ENCODE measurements at places on chromosomes 7 and 10.

- DNase-seq, result no peak
Measured at GRCh38 chr10:48934672-48935501, 4.8 kb downstream of the LRRC18 start.

DNA sequence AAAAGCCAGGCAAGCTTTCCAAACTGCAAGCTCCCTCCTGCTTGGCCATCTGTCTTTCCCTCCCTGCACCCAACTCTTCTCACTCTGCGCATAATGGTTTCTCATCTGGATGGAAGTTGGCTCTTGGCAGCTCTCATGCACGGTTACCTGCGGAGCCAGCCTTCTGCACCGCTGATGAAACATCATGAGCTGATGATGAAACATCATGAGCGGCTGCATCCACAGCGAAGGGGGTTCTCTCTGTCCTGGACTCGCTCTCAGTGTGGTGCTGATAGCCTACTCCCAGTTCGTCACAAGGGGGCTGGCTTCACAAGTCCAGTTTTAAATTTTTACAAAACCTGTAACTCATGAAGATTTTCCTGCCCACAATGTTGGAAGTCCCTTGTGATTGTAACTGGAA, 457.5 kb downstream of the ACTR3B start:
- DNase-seq, result no peak

DNA sequence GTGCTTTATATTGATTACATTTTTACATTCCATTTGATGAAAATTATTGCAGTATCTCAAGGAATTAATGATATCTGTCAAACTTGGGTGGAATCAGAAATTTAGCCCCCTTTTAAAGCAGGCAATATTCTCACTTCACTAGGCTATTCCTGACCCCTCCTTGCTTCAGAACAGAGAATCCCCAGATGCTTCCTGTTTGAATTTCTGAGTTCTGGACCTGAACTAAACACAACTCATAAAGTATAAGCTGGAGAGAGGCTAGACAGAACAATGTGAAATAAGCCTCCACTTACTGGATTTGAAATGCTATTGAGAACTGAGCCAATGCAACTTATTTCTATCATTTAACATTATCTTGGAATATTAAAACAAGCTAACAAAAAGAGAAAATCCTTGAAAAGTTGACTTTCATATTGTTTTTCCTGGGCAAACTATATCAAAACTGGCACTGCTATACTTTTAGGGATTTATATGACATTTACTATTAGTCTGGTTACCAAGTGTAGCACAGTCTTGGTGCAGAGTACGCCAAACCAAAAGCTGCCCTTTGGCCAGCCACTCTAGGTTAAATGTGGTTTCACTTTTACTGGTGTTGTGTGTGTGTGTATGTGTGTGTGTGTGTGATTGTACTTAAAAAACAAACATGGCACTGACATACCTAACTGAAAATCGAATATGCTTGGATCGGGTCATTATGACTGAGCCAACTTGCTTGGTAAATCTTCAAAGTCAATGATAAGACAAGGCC, 19.0 kb upstream of the AGMO start:
- DNase-seq, result no peak

GRCh38 chr10:1127629-1128028, 71.4 kb downstream of the WDR37 start:
- DNase-seq, result no peak

GRCh38 chr7:150901160-150902035, 49.1 kb downstream of the AOC1 start:
- DNase-seq, result no peak

DNA sequence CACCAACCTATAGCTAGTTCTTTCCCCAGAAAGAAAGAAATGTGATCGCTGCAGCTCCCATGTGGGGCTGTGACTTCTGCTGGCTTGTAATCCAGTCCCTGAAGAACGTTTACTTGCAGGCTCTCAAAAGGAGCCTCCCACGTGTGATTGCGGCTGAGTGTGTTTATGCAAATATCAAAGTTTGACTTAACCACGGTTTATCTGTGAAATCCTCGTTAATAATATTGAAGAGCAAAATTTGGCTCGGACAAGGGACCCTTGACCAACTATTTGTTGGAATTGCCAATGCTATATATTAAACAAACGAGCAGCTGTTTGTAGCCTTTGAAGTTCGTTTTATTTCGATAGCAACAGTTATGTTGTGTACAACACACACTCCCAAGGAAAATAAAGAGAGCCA, 470.1 kb upstream of the NRP1 start:
- no peak for DNase-seq

GRCh38 chr7:111796671-111797070, 234.4 kb upstream of the IMMP2L start:
- DNase-seq, result no peak

DNA sequence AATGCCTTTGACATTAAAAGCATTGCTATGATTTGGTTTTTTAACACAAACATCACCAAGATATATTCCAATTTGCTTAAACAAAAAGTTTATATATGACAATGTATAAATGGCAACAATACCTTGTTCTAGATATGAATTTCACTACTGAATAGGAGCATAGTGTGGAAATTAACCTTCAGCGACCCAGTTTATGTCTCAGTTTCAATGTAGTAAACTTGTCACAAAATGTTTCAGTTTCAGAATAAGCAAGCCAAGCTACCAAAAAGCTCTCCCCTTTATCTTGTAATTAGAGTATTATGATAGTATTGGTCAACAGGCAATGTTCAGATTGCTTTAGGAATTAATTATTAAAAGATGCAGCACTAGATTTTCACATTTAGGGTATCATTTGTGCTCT, 99.6 kb upstream of the PCDH15 start:
- DNase-seq, result no peak

Data from stimulated activated CD8-positive, alpha-beta memory T cell treated with anti-CD3 and anti-CD28 coated beads, Interleukin-4, amount 100 ng/mL, for 1 hour (primary cell).